ENCODE measurements at places on chromosomes 16 and 17.

DNA sequence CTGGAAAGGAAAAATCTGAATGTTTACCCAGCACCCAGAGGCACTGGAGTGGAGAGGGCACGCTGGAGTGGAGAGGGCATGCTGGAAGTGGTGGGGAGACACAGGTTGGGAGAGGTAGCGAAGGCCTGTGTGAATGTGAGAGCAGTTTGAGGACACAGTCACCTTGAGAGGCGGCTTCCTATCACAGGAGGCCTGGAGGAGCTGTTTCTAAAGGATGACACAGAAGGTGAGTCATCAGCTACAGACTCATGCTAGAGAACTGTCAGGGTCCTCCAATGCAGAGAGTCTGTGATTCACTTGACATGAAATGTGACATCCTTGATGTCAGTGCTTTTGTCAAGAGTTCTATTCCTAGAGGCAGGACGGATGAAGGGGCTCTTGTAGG is 13.8 kb downstream of the CTRL start:
- no peak for DNase-seq

DNA sequence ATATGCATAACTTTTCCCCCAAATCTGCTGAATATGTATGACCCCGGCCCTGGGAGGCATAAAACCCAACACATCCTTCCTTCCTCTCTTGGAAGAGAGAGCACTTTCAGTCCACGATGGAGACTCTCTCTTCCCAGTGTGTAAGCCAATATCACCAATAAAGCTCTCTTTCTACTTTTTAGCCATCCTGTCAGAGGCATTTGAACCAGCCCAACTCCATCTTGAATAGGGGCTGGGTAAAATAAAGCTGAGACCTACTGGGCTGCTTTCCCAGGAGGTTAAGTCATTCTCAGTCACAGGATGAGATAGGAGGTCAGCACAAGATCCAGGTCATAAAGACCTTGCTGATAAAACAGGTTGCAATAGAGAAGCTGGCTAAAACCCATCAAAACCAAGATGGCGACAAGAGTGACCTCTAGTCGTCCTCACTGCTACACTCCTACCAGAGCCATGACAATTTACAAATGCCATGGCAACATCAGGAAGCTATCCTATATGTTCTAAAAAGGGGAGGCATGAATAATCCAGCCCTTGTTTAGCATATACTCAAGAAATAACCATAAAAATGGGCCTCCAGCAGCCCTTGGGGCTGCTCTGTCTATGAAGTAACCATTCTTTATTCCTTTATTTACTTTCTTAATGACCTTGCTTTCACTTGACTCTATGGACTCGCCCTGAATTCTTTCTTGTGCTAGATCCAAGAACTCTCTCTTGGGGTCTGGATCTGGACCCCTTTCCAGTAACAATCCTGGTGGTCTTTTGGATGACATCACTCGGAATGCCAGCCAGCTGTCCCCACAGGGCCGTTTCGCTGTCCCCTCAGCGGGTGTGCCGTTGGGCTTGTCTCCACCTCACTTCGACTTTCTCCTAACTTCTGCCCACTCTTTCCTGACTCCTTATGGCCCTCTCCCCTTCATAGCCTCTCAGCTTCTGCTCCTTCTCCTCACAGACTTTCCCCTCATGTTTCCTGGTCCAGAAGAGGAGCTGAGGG is 53.4 kb upstream of the NKD1 start:
- DNase-seq, result no peak

DNA sequence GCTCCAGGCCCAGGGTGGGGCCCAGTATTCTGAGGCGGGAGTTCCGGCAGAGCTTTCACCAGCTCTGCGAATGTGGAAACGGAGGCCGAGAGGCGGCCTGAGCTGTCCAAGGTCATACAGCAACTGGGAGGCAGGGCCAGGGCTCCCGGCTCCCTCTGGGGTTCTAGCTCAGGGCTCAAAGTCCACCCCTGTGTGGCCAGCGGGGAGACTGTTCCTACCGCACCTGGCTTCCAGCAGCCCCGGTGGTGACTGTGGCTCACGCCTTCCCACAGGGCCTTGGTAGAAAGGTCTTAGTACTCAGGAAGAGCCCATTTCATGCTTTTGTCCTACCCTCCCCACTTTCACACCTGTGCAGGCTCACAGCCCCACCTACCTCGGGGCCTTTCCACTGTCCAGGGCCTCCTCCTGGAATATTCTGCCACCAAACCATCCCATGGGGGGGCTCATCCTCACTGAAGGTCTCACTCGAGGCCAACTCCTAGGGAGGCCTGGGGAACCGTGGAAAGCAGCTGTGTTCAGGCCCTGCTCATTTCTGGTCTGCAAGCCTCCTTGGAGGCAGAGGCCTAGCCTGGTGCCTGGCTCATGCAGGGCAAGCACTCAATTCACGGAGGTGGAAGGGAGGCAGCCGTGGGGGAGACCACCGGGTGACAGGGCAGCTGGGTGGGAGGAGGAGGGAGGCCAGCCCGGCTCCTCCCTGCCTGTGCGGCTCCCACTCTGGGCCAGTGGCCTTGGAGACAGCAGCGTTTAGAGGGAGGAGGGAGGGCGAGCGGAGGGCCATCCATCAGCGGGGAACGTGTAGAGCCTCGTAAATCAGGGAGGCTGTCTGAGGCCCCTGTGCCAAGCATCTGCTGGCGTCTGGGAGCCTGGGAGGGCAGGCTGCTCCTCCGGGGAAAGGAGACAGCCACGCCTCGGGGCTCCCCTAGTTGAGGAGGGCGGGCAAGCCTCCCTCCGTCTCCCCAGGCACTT is 12.7 kb upstream of the DOC2B start:
- no peak for DNase-seq

DNA sequence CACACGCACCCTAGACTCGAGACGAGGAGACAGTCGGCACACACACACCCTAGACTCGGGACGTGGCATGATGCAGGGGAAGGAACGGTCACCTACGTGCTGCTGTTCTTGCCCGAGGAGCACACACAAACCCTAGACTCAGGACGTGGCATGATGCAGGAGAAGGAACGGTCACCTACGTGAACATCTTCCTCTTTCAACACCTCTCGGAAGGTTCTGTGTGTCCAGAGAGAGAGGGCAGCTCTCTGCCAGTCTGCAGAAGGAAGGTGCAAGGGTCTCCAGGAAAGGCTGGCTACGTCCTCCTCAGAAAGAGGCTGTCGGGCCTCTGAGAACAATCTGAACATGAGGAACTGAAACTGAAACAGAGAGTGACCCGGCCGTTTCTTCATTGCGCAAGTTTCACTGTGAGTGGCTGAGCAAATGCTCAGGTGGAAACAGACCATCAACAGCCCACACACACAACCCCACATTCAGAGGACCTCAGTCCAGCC is 43.4 kb downstream of the ZNF276 start:
- DNase-seq, result no peak

DNA sequence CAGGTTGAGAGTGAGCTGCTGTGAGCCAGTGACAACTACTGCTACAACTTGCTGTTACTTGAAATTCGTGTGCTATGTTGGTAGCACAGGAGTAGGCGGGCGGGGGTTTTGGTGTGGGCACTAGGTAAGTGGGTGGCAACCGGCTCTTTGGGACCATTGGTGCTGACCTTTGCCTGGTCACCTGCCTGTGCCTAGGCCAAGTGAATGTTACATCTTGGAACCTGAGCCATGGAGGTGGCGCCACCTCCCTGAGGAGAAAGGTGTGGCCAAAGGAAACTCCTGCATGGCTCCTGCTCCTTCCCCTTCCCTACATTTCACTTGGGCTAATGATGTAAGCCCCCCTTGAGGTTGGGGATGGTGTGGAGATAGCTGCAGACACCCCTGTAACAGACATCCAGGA is 25.4 kb upstream of the ARHGAP23 start:
- no peak for DNase-seq

- DNase-seq, result no peak
Measured at GRCh38 chr17:40399185-40399584, 18.5 kb downstream of the TOP2A start.

GRCh38 chr17:64061178-64061898 is 40.9 kb upstream of the ICAM2 start:
- no peak for DNase-seq

- no peak for DNase-seq
Measured at GRCh38 chr17:3528403-3528851, 29.2 kb downstream of the TRPV3 start.

- no peak for DNase-seq
Measured at GRCh38 chr17:77802811-77803220, 155.7 kb upstream of the TNRC6C start.

- DNase-seq, result no peak
Measured at GRCh38 chr16:12436201-12436657, 367.5 kb downstream of the CPPED1 start.

DNA sequence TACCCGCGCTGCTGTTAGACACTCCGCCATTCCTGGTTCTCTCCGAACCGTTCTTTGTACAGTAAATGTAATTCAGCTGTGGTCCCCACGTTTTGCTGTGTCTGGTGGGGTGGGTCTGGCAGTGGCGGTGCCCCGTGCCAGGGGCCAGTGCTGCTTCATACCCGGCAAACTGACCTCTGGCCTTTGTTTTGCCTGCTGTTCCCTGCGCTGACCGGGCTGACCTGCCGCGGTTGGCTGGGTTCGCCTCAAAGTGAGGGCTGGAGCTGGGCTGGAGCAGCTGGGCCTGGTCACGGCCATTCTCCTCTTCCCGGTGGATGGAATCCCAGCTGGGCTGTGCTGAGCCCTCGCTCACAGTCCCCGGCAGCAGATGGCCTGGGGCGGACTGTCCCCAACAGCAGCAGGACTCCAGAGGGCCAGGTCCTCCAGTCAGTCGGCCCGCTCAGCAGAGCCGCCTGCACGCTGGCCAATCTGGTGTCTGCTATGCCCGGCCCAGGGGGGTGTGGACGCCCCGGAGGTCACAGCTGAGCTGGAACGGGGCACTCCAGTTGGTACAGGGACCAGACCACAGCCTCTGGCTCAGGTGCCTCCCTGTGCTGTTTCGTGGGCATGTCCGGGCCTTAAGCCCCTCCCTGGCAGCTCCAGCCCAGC is 1.5 kb upstream of the WFIKKN1 start:
- DNase-seq, result no peak

- DNase-seq, result no peak
Measured at GRCh38 chr16:13856398-13856797, 63.6 kb upstream of the ERCC4 start.

DNA sequence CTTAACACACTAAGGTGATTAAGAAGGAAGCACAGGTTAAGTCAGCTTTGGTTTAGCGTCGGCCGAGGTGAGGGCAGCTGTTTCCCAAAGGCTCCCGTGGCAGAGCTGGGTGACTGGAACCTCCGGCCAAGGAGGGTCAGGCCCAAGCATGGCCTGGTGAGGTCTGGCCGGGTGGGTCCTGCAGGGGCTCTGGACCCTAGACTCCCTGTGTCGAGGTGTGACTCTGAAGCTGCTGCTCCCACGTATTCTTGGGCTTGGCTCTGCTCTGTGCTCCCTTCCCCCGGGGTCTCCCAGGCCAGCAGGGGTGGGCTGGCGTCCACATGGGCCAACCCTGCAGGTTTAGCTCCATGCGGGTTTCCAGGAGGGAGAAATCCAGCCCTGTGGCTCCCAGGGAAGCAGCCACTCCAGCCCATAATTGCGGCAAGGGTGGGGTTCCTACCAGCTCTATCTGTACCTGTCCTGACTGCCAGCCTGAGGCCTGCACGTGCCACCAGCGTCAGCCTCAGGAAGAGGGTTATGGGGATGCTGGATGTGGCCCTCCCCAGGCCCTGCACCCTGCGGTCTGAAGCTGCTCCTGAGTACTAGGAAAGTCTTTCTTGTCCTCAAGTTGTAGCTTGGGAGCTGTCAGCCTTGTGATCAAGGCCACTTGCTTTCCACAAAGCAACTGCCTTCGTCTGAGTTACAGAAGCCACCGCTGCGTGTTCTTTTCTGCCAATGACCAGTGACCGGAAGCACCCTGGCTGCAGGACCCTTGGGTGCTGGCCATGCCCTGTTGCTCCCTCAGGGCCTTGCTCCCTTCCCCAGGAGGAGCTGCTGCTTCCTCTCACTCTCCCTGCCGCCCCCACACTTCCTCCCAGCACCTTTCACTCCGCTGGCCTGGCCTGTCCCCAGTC is 4.8 kb downstream of the CDK5R1 start:
- no peak for DNase-seq

GRCh38 chr16:28528463-28528867 is 10.3 kb downstream of the NUPR1 start:
- no peak for DNase-seq

DNA sequence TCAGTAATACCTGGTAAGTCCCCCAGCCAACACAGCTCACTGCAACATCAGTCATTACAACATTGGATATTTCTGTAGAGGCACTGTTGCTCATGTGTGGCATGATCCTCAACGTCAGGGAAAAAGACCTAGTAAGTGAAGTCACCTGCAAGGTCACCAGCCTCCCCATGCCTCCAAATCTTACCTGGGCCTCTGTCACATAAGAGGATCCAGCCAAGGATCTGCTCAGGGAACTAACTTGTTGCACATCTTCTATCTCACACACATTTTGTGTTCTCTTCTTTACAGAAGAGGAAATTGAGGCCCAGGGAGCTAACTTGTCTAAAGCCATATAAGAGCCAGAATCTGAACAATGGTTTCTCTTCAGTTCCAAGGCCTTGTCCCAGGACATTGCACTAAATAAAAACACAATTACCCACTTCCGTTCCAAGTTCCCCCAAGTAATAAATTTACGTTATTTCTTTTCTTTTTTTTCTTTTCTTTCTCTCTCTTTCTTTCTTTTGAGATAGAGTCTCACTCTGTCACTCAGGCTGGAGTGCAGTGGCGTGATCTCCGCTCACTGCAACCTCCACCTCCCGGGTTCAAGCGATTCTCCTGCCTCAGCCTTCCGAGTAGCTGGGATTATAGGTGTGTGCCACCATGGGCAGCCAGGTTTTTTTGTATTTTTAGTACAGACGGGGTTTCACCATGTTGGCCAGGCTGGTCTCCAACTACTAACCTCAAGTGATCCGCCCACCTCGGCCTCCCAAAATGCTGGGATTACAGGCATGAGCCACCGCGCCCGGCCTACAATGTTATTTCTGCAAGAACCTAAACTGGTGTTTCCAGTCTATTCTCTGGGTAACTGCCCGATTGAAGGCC is 1.3 kb downstream of the SHMT1 start:
- no peak for DNase-seq

DNA sequence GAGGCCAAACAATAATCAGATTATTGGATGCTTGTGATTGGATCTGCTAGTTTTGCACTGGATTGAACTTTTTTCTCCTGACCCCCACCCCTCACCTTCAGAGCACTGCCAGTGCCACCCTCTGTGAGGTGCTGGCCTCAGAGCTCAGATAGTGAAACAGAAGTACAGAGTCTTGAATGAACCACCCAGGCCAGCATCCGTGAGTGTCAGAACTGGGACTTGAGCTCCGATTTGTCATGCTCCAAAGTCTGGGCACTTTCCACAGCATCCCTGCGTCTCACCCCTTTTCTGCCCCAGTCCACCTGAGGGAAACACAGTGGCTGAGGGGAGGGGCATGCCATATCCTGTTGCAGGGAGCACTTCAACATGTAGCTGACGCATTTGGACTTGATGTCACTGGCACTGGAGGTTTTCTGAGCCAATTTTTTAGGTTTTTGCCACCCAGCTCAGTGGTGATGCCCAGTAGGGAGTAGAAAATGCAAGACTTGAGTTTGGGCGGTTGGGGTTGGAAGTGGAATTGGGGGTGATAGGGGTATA is 47.3 kb downstream of the SMPD3 start:
- DNase-seq, result no peak
